ENCODE measurements at places on chromosomes 2 and 18. TPM values are rescaled to one million over a fixed set of nuclear protein-coding genes. Genes with fewer than 3 reads are reported as not detected.

DNA sequence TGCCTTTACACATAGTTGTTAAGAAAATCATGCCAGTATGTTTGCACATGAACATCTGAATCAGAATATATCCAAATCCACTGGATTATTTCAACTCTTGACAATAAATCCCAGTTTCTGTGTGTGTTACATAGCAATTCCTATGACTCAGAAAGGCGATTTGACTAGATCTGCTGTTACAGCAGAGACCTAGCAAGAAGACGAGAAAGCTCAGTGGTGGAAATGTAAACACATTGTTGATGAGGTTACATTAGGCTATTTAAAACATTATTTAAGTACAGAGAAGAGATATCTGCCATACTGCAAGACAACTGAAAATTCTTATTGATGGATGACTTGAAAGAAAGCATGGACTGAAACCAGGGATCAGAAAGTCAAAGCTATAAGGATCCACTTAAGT lies 73.0 kb upstream of the SMIM21 start:
- no peak for DNase-seq
- no peaks in the 10 kb centered on the region for H3K27me3 ChIP-seq
- H3K36me3 ChIP-seq, result no peaks in the 10 kb centered on the region
- no peak overlapping the region for H3K4me3 ChIP-seq
- no peak overlapping the region for H3K27ac ChIP-seq

- no peaks in the 10 kb centered on the region for H3K36me3 ChIP-seq
- no peaks in the 10 kb centered on the region for H3K27me3 ChIP-seq
- H3K27ac ChIP-seq, result no peak overlapping the region
- H3K4me3 ChIP-seq, result no peak overlapping the region
- H3K4me1 ChIP-seq, result no peaks in the 10 kb centered on the region
Observed at GRCh38 chr18:48869591-48869990, 81.2 kb downstream of the SMAD7 start.

DNA sequence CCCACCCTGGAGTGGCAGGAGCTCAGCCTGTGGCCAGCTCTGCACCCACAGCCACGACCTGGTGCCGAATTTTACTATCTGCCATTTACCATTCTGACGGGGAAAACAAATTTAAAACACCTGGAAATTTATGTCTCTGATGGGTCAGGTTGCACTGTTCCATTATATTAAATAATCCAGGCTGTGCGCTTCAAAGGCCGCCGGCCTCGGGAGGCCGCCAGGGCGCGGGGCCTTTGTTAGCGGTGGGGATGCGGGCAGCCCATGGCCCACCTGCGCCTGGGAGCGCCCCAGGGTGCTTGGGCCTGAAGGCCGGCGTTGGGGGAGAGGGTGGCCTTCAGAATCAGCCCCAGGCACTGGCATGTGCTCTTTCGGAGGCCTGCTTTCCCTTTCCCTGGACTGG lies 276.9 kb downstream of the SRBD1 start:
- no peak overlapping the region for H3K27ac ChIP-seq
- H3K36me3 ChIP-seq, result no peaks in the 10 kb centered on the region
- no peaks in the 10 kb centered on the region for H3K4me1 ChIP-seq
- no peaks in the 10 kb centered on the region for H3K27me3 ChIP-seq
- DNase-seq, result no peak

DNA sequence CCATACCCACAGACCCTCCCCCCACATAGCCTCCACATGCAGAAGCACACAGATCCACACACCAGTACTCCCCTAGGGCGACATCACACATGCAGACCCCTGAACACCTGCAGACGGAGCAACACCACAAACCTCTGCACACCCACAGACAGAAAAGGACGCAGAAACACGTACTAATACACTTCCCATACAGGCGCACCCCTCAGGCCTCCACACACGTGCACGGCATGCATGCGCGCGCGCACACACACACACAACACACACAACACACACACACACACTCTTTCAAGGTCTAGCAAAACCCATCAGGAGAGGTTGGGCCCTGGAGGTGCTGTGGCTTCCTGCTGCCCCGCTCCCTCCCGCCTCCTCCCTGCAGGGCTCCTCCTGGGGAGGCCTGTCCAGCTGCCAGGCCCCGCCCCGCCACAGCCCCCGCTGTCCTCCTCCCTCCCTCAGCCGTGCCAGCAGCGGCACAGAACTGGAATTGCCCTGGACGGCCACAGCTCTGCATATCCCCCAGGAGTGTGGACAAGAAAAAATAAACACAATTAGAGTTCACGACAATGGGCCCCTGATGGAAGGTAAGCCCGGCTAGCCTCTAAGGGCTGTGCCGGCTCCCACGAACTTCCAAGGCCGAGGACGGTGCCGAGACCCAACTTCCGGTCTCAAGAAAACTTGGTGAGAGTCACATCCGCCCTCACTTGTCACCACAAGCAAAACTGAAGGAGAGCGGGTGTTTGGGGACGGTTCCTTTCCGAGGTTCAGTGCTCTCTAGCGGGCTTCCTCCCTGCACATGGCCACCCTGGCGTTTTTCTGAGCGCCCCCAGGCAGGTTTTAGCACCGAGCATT lies 6.8 kb downstream of the ZFP36L2 start:
- peak overlapping the region; percentile 97 for H3K27ac ChIP-seq
- no peaks in the 10 kb centered on the region for H3K27me3 ChIP-seq
- H3K4me1 ChIP-seq, result peaks cover 21% of the 10 kb centered on the region

- no peaks in the 10 kb centered on the region for H3K27me3 ChIP-seq
- no peaks in the 10 kb centered on the region for H3K36me3 ChIP-seq
Observed at GRCh38 chr18:47187721-47188120, 11.6 kb upstream of the IER3IP1 start.

DNA sequence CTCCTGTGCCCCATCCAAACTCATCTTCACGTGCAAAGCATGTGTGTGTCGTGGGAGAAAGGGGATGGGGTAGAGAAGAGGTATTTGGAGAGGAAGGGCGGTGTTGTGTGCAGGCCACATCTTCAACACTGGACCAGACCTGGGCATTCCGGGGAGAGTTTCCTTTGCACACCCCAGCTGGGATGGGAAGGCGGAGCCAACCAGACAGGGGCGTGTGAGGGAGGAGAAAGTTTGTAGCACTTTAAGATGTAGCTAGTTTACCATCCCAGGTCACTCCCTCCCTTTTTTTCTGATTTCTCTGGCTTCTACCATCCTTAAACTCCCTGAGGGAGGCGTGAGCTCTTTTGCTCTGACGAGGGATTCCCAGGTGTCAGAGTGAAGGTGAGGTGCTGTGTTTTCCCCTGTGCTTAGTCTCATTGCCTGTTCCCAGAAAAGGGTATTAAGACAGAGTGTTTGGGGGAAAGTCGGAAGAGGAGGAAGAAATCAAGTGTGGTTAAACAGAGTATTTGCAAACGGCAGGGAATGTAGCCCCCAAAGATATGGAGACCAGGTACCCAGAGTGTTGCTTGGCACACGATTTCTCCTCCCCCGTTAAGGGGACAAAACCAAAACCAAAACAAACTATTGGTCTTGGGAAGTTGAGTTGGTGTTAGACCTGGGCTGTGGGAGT lies 1.6 kb downstream of the SETBP1 start:
- H3K36me3 ChIP-seq, result no peaks in the 10 kb centered on the region
- H3K27me3 ChIP-seq, result peaks cover 9% of the 10 kb centered on the region
- no peak overlapping the region for H3K27ac ChIP-seq
- H3K4me3 ChIP-seq, result no peak overlapping the region

ZNF892 gene
- 1.7 TPM for total RNA-seq

SERPINB10 gene
- 1.5 TPM for total RNA-seq

All from naive thymus-derived CD4-positive, alpha-beta T cell (primary cell).